ENCODE measurements at places on chromosomes 12 and 14.

DNA sequence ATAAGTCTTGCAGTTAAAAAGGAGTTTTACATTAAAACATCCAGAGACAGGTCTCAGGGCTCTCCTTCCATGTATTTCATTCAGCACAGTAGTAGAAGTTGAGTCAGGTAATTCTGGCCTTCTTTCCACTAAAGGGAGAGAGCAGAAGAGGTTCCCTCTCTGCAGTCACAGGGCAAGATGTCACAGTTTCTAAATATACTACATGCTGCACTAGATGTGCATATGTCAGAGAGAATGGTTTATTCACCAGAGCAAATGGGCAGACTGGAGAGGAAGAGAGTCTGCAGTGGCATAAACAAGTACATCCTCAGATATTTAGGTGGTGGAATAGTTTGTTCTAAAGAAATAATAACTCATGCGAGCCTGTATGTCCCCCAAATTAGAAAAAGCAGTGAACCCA lies 132.0 kb downstream of the KICS2 start:
- no peak for DNase-seq

- DNase-seq = no peak
These were observed 16.8 kb upstream of the ITPK1 start for GRCh38 chr14:93132472-93133065.

DNA sequence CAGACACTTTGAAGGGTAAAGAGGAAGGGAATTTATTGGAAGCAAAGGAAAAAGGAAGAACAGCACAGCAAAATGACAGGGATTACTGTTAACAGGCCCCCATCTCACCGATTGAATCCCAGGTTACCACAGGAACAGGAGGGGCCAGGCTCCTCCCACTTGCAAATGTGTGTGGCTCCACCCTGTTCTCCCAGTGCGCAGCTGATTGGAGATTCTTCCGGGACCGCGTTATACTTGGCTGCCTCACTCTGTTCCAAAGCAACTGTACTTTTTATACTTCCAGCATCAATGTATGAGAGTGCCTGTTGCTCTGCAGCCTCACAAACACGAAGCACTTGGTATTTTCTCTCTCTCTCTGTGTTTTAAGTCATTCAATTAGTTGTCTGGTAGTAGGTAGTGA lies 273.6 kb upstream of the MDGA2 start:
- no peak for DNase-seq

- DNase-seq = no peak
These were observed 37.9 kb downstream of the AKAP6 start for GRCh38 chr14:32366986-32367385.

- no peak for DNase-seq
These were observed 2.9 kb downstream of the MMP14 start for GRCh38 chr14:22839159-22839779.

GRCh38 chr14:104343690-104344640 lies 205.6 kb downstream of the KIF26A start:
- no peak for DNase-seq

GRCh38 chr12:39161465-39162085 lies 256.2 kb upstream of the CPNE8 start:
- no peak for DNase-seq

- DNase-seq = no peak
These were observed 2.4 kb downstream of the GZMH start for GRCh38 chr14:24607081-24607480.

DNA sequence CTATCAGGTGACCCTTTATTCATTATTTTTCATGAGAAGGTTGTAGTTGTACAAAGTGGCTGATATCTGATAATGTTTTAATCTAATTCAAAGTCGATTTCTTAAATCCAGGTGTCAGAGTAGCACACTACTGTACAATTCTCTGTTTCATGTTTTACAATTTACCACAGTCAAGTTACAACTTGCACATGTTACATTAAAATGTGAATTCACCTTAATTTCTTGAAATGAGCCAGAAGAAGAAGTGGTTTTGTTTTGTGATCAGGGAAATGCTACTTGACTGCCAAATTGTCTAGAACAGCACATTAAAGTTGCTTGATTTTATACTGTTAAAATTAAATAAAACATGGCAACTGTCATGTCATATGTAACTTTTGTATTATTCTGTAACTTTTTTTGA lies 23.2 kb downstream of the LRRK2 start:
- DNase-seq = no peak

DNA sequence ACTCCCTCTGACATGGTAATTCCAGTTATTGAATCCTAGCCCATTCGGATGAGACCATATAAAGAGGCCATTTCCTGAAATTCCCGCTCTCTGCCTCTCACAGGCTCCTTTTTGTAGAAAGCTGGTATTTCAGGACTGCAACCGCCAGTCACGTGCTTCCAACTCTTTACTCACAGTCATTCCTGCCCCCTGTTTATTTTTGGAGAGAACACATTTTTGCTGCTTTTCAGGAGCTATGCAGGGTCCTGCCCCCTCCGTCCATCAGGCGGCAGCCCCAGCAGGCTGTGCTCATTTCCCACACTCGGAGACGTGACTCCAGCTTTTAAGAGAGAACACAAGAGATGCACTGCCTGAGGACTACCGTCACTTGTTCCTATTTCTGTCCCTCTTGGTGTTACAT lies 26.8 kb downstream of the IFT43 start:
- no peak for DNase-seq

DNA sequence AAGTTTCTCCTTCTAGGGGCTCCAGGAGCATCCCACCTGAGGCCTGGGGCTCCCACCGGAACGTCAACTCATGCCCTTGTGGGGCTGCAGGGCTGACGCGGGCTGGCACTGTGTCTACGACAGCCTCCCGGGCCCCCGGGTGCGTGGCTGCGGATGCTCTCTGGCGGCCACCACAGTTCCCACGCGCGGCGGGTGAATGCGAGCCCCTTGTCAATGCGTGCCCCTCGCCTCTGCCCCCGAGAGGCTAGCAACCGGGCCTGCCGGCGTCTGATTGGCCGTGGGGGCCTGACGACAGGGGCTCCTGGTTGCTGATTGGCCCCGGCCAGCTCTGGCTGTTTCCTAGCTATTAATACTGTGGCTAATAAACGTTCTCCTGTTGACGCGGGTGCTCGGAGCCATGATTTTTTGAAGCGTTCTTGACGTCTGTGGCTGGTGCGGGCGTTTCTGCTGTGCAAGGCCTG lies 1.8 kb upstream of the MEG3 start:
- no peak for DNase-seq

- DNase-seq = no peak
These were observed 21.3 kb upstream of the CCDC63 start for GRCh38 chr12:110825530-110825929.

DNA sequence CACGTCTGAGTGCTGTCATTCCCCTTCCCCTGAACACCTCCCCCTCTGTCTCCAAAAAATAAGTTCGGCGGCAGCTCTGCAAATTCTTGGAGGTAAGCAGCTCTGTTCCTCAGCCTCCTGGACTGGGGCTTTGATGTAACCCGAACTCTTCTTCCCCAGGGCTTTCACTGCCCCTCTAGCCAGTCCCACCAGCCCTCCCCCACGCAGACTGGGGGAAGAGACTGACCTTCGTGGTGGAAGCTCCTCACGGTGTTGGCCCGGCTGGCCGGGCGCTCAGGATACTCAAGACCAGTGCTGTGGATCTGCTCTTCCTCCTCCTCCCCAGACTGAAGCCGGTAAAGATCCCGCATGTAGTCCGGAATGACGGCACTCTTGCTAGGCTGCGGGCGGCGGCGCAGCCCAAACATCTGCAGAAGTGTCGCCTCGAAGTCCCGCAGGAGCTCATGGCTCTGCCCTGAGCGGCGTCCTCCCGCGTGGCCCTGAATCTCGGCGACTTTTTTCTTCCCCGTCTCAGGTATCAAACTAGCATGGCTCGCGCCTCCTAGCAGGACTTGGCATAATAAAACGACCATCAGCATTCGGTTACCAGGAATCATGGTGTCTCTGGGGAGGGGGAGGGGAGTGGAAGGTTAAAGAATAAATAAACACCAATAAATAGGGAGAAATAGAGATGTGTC lies 4.9 kb downstream of the BMP4 start:
- no peak for DNase-seq

- DNase-seq = no peak
These were observed 6.7 kb downstream of the MVK start for GRCh38 chr12:109580272-109580671.

DNA sequence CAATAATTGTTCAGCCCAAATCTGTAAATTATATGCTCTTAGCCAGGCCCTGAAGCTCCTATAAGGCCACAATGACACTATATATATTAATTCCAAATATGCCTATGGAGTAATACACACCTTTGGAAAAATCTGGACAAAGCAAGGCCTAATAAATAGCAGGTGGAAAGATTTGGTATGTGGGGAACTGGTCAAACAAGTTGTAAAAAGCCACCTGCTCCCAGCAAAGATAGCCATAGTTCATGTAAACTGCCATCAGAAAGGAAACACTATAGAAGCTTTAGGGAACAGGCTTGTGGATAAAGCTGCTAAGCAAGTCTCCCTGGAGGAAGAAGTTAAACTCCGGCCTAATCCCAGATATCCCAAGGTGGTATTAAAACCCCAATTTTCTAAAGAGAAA lies 29.7 kb downstream of the PRMT8 start:
- no peak for DNase-seq

DNA sequence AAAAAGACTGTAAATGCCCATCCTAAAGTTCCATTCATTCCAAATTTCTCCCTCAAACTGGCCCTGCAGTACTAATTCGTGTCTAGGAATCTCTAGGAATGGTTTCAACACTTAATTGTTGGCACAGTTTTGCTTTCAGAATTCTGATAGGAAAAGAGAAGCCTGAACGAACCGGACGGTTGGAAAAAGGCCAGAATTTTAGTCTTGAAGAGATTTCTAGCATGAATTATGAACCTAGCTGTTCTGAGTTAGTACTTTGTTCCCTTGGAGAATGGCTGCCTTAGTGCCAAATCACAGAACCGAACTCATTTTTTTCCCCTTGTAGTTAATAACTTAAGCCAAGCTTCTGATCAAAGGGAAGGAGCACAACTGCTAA lies 262.6 kb downstream of the ADAMTS20 start:
- no peak for DNase-seq

GRCh38 chr12:2541631-2542204 lies 253.1 kb upstream of the FKBP4 start:
- DNase-seq = no peak

GRCh38 chr14:98187281-98187680 lies 1084.7 kb downstream of the BCL11B start:
- no peak for DNase-seq

DNA sequence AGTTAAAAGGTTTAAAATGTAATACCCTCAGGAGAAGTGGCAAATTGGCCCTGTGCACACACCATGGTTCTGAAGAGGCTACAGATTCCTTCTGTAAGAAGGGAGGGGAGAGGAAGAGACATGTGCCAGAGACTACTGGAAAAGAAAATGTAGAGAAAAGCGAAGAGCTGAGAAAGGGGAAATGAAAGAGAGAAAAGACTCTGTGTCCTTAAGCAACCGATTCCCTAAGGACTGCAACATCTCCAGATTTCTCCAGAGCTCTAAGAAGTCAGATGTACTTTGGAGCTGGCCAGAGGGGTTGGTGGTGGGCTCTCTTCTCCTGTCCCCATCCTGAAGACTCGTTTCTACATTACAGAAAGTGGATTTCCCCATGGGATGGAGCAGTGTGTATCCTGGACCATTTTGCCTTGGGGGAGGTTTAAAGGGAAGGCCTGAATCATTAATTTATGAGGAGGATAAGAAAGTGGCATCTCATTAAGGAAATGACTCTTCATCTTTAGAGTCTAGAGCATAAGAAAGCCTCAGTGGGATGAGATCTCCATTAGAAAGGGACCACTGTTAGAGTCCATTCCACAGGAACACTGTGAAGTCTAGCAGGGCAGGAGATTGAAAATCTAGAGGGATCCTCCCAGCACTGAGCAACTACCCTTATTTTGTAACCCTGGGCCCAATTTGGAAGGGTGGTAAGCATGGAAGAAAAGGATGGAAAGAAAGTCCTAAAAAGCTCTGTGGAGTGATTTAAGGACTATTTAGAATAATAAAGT lies 45.5 kb upstream of the FUT8 start:
- DNase-seq = no peak

DNA sequence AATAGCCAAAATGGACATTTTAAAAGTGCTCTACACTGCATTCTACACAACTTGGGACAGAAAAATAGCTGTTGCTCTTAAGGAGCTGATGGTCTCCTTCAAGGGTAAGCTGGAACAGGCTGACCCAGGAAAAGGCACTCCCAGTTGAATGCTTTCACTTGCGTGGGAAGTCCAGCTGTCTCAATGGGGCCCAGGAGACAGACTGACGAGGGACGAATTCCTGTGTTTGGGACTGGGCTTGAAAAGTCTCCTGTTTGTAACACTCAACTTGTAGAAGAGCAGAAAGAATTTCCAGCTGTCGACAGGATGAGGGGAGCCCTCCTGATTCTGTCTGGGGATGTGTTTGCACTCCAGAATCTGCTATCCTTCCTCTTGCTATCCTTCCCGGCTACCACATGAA lies 180.8 kb downstream of the ZFP36L1 start:
- no peak for DNase-seq

DNA sequence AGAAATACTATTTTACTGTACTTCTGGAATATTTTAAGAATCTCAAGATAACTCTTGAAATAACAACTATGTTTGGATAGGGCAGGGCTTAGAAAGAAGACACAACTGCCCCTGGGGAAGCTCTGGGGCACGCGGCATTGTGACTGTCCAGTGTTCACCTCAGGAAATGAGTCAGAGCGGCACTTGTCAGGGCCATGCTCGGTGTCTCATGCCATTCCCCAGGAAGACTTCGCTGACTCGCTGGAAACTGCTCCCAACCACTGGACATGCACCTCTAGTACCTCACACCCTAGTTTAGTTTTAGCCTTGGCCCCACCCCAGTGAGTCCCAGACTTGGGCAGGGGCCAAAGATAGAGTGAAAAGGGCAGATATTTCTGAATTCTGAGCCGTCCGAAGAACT lies 192.0 kb downstream of the TTC7B start:
- no peak for DNase-seq

DNA sequence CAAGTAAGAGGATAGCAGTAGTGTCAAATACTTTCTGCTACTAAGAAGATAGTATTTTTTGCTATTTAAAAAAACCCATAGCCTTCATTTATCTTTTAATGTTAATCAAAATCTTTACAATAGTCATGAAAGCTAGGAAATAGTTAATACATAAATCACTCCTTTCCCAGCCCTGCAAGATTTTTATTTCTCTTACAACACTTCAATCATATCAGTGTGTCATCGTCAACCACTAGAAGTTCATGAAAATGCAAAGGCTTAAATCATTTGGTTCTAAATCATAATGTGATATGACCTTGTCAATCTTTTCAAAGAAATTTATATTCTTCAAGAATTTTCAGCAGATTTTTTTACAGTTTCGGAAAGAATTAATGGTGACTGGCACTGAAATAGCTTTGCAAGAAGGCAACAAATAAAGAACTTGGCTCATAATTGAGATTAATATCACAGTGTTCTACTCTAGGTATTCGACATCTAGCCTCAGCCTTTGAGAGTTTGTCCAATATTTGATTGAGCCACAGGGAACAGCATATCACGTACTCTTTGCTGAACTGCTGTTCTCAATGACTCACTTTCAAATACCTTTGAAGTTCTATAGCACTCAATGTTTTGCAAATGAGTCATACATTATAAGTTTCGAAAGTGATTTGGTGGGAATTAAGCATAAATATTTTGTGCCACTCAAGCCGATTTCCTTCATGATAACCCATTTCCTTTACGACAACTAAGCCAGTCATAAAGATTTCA lies 384.0 kb upstream of the FOXG1 start:
- DNase-seq = no peak

GRCh38 chr12:63085120-63085519 lies 65.9 kb downstream of the AVPR1A start:
- DNase-seq = no peak

Measured in stimulated activated CD8-positive, alpha-beta memory T cell treated with anti-CD3 and anti-CD28 coated beads, Interleukin-4, amount 100 ng/mL, for 1 hour (primary cell).